ENCODE measurements at places on chromosomes 4 and X.

GRCh38 chr4:116016201-116016600, 902.8 kb upstream of the NDST4 start:
- DNase-seq, result no peak

GRCh38 chrX:7503251-7503650, 339.7 kb upstream of the VCX start:
- no peak for DNase-seq

GRCh38 chr4:764405-765169, 59.0 kb downstream of the PCGF3 start:
- no peak for DNase-seq

DNA sequence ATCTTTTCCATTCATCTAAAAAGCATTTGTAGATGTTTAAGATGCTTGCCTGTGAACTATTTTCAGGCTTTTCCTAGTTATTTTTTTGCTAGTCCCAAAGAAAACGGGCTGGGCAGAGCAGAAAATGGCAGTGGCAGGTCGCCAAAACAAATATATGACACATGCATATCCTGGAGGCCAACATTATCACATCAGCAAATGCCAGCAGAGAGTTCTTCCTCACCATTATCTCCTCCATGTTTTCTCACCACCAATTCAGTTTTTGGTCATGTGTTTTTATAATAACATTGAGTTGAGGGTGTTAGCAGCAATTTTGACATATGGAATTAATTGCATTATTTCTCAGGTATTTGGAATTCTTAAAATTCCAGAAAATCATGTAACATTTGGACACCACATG, 97.9 kb upstream of the EOLA2 start:
- no peak for DNase-seq

DNA sequence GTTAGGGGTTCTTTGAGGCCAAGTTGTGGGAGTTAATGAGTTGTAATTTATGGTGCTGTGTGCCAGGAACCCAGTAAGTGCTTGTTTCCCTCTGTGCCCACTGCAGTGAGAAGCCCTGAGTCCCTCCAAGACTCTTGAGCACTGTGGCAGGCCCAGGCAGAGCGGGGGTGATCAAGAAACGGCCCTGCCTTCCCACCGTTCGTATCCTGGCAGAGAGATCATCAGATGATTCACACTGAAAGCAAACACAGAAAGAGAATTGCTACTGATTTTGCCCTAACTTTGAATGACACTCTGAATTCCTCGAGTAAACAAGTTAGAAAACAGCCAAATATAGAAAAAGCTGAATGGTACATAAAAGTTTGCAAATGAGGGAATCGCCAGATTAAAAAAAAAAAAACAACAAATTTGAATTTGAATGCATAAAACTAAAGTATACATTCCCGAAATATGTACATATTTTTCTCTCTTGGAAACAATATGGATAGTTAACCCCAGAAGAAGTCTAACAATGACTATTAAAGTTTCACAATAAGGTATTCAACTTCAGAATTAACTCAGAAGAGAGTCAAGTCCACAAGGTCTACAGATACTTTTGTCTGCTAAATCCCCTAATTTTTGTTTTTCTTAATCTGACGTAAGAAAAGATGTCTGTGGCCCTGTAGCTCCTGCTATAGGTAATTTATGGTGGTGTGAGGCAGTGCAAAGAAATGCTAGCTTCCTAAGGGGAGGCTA, 71.8 kb downstream of the AFAP1 start:
- DNase-seq, result no peak

GRCh38 chrX:47651043-47651905, 911 bp upstream of the ELK1 start:
- no peak for DNase-seq

- no peak for DNase-seq
Measured at GRCh38 chrX:153625271-153626024, 21.6 kb upstream of the DUSP9 start.
